ENCODE measurements at places on chromosomes 4 and X.

- no peak for DNase-seq
These were observed 290.7 kb upstream of the FAM241A start for GRCh38 chr4:111854494-111855087.

GRCh38 chr4:1374706-1375045, 27.7 kb downstream of the UVSSA start:
- no peak for DNase-seq

GRCh38 chrX:40105835-40106675, 8.3 kb upstream of the BCOR start:
- DNase-seq = peak; percentile 61

GRCh38 chr4:13160920-13161319, 323.2 kb downstream of the RAB28 start:
- DNase-seq = no peak

DNA sequence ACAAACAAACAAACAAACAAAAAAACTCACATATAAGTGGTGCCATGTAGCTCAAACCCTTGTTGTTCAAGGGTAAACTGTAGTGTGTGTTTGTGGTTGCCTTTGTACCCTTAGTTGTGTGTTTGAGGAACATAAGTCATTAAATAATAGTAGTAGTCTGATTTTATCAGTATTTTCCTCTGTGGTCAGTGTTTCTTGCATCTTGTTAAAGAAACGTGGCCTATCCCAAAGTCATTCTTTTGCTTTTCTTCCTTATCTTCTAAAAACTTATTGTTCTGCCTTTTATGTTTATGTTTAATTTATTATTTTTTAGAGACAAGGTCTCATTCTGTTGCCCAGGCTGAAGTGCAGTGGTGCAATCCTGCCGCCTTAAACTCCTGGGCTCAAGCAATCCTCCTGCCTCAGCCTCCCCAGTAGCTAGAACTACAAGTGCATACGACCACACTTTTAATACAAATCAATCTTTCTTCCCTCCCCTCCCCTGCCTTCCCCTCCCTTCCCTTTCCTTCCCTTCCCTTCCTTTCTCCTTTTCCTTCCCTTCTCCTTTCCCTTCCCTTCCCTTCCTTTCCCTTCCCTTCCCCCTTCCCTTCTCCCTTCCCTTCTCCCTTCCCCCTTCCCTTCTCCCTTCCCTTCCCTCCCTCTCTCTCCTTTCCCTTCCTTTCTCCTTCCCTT, 26.4 kb downstream of the PRIMPOL start:
- no peak for DNase-seq

- DNase-seq = no peak
These were observed 4.7 kb downstream of the FAM120C start for GRCh38 chrX:54178100-54178940.

DNA sequence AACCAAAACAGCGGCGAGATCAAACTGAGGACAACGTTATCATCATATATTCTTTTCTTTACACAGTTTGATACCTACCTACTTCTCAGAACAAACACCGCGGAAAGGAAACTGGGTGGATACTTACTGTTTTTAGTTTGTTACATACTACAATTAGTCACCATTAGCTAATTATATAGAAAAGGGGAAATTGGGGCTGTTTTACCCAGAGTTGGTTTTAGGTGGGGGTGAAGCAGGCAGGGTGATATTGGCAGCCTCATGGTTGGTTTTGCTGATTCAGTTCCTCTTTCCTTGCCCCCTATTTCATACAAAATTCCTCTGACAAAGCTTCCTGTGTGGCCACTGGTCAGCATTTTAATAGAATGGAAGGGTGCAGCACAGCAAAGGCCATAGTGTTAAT, 77.8 kb downstream of the SORBS2 start:
- no peak for DNase-seq

GRCh38 chr4:54185044-54185780, 43.9 kb upstream of the PDGFRA start:
- no peak for DNase-seq
